ENCODE measurements at places on chromosomes 3 and 15. TPM values are rescaled to one million over a fixed set of nuclear protein-coding genes. Genes with fewer than 3 reads are reported as not detected.

ROPN1 gene
- total RNA-seq = not detected

GOLGA6B gene
- not detected for total RNA-seq

GREM1 gene
- 0.09 TPM for total RNA-seq

GATA2 gene
- 17.7 TPM for total RNA-seq

CLDN11 gene
- total RNA-seq = 0.35 TPM

SLC22A13 gene
- total RNA-seq = 0.07 TPM

PLA2G4D gene
- total RNA-seq = 0.03 TPM

LRRC49 gene
- total RNA-seq = 11.6 TPM

SRPRB gene
- 29.2 TPM for total RNA-seq

CELF6 gene
- 2.5 TPM for total RNA-seq

ASB14 gene
- not detected for total RNA-seq

PLAAT1 gene
- total RNA-seq = 35.4 TPM

AADACL2 gene
- not detected for total RNA-seq

GYG1 gene
- total RNA-seq = 24.5 TPM

STRIT1 gene
- not detected for total RNA-seq

SLC22A14 gene
- 0.12 TPM for total RNA-seq

BLM gene
- 6.3 TPM for total RNA-seq

PPP1R14D gene
- not detected for total RNA-seq

NCKIPSD gene
- total RNA-seq = 73.4 TPM
